ENCODE measurements at places on chromosomes 16 and 17. TPM values are rescaled to one million over a fixed set of nuclear protein-coding genes. Genes with fewer than 3 reads are reported as not detected.

Gene CCDC200
- total RNA-seq, result not detected

Gene TMEM114
- not detected for total RNA-seq

DNA sequence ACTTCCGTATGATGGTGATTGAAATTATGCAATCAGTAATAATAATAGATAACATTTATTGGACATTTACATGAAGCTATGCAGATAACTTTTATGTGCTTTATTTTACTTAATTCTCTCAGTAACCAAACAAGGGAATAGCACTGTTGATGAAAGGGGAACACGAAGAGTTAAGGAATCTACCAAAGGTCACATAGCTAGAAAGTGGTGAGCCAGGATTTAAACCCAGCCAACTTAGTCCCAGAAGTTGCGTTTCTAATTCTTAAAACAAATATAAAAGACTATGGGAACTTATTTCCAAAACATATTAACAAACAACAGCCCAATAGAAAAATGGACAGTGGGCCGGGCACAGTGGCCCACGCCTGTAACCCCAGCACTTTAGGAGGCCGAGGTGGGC, 9.7 kb downstream of the SPNS3 start:
- no peak for DNase-seq

- no peak for DNase-seq
Observed at GRCh38 chr17:69254187-69254586, 25.6 kb upstream of the ABCA10 start.

- DNase-seq, result no peak
Observed at GRCh38 chr16:17831330-17831729, 360.6 kb upstream of the XYLT1 start.
